ENCODE measurements at places on chromosomes 5 and 9.
A peak's percentile ranks its signal among the peaks of the same experiment; 100 is the strongest.

GRCh38 chr5:84260939-84261338 is 123.7 kb downstream of the EDIL3 start:
- no peak for DNase-seq

- no peak for DNase-seq
Measured at GRCh38 chr5:98518754-98519153, 254.7 kb upstream of the RGMB start.

GRCh38 chr9:109903515-109904138 is 123.6 kb downstream of the PALM2AKAP2 start:
- peak; percentile 38 for DNase-seq

- no peak for DNase-seq
Measured at GRCh38 chr5:161183559-161183958, 331.5 kb upstream of the ATP10B start.

DNA sequence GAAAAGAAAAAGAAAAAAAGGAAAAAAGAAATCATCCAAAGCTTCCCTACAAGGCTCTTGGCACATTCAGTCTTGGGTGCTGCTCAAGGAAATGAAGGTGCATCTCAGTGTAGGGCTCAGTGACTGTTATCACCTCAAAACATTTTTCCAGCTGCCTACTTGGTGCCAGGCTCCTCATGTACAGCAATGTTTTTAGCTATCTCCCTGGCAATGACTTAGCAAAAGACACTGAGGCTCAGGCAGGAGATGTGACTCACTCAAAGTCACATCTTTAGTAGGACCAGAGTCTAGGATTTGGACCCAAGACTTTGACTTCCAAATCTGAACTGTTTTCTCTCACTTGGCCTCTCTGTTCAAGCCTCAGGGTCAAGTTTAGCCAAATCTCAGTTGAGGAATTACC is 264.2 kb downstream of the CRB2 start:
- no peak for DNase-seq

- DNase-seq = no peak
Measured at GRCh38 chr9:120711841-120712538, 2.3 kb downstream of the MEGF9 start.

- DNase-seq = no peak
Measured at GRCh38 chr9:88567870-88568269, 32.9 kb downstream of the NXNL2 start.

GRCh38 chr9:71962328-71962727 is 50.9 kb downstream of the C9orf85 start:
- no peak for DNase-seq

GRCh38 chr5:10111571-10111970 is 138.1 kb downstream of the ATPSCKMT start:
- DNase-seq = no peak

DNA sequence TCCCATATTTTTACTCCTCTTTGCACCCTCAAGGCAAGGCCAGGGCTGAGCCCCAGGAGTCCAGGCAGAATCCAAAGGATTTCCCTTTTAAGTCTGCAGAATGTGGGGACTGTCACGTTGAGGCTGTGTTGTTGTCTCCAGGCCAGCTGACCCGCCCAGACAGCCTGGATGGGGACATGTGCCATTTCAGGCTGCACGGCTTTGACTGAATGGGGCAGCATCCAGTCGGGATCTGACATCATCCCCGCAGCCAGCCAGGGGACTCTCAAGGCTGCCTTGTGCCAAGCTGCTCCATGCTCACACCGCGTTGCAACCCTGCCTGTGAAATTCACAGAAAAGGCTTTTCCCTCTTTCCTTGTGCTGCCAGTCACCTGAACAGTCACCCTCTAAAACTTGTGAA is 2.2 kb upstream of the ZNF366 start:
- DNase-seq = no peak

DNA sequence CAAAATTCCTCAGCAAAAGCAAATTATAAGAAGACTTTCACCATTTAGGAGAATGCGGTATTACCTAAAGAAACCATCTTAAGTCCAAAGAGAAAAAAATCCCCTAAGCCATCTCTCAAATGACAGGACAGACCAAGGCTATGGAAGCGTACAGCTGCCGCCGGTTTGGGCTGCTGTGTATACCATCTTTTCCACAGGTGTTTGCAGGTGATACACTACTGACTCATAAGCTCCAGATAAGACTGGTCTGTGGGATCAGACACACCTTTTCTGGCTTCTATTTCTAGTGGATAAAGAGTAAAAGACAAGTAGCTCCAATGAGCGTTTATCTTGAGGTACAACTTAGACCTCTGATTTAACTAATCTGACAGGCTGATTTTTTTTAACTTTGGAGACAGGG is 7.7 kb downstream of the CDKN2AIPNL start:
- no peak for DNase-seq

GRCh38 chr9:98455256-98456155 is 200.1 kb upstream of the TBC1D2 start:
- DNase-seq = no peak

- no peak for DNase-seq
Measured at GRCh38 chr9:8917956-8918739, 1118.6 kb upstream of the DMAC1 start.

- no peak for DNase-seq
Measured at GRCh38 chr9:128825923-128826700, 3.5 kb downstream of the SPOUT1 start.

GRCh38 chr9:76877961-76878360 is 28.0 kb downstream of the PRUNE2 start:
- DNase-seq = no peak

GRCh38 chr5:1262381-1262780 is 32.5 kb downstream of the TERT start:
- no peak for DNase-seq

- no peak for DNase-seq
Measured at GRCh38 chr9:26561928-26562327, 330.7 kb downstream of the CAAP1 start.

DNA sequence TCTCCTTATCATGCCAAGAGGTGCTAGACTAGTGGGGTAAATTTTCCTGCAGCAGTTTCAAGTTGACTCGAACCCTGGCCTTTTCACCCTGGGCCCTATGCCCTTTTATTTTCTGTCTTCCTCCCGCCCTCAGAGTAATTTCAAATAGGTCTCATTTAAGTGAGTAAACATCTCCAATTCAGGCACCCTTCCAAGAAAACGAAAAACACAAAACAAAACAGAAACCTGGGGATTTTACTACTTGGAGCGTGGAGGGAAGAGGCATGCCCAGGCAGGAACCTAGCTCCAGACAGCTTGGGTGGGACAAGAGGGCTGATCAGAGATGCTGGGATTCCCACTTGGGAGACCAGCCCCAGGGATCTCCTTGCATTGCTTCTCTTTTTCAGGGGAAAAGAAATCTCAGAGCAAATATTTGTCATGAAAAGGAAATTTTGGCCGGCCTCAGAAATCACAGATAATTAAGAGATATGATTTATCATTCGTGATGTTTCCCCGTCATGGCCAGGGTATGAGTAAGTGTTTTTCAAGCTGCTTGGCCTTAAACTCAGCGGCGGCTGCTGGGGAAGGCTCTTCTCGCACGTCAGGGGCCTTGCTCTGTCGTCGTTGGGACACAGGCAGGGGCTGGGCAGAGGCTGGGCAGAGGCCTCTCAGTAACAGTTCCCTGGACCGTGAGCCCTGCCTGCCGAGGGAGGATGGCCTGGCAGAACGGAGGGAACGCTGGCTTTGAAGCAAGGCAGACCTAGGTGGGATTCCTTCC is 248.6 kb upstream of the KLF4 start:
- no peak for DNase-seq

- peak; percentile 34 for DNase-seq
Measured at GRCh38 chr9:136847088-136847825, 2.0 kb upstream of the PHPT1 start.

DNA sequence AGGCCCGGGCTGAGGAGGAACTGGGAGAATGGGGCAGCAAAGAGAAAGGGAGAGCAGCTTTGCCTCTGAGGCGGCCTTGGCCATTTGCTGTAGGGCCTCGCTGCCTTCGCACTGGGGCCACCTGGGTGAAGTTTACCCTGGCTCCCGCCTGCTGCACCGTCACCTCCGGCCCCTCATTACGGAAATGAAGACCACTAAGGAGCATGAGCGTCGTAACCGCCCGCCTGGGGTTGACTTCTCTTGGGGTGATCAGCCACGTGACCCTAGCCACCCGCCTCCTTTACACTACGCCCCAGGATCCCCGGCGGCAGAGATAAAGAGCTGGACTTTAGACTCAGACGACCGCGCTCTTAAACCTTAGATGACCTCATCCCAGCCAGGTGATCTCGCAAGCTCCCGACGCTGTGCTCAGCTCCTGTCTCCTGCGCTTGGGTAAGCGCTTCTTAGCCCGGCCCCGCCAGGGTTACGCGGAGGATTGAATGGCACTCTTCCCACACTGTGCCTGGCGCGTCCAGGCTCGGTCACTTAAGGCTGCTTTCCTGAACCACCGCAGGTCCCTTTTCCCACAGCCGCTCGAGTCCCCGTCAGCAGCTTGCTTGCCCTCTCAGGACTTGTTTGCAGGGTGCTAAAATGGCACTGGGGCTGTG is 107.9 kb upstream of the LARP1 start:
- DNase-seq = no peak

DNA sequence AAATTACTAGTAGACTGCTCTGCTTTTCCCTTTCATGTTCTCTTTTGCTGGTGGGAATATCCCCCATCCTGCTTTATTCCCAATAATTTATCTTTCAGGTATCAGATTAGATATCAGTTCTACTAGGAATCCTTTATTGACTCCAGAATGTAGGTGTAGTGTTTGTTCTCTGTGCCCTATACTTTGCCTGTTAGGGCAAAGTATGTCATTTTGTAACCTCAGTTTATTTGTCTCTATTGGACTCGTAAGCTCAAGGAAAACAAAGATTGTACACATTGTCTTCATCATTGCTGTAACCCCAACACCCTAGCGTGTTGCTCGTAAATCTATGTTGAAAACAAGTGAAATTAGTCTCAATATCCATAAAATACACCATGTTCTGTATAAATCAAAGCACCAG is 190.5 kb downstream of the COMMD10 start:
- DNase-seq = no peak

- DNase-seq = no peak
Measured at GRCh38 chr5:9051779-9052178, 494.1 kb downstream of the SEMA5A start.

DNA sequence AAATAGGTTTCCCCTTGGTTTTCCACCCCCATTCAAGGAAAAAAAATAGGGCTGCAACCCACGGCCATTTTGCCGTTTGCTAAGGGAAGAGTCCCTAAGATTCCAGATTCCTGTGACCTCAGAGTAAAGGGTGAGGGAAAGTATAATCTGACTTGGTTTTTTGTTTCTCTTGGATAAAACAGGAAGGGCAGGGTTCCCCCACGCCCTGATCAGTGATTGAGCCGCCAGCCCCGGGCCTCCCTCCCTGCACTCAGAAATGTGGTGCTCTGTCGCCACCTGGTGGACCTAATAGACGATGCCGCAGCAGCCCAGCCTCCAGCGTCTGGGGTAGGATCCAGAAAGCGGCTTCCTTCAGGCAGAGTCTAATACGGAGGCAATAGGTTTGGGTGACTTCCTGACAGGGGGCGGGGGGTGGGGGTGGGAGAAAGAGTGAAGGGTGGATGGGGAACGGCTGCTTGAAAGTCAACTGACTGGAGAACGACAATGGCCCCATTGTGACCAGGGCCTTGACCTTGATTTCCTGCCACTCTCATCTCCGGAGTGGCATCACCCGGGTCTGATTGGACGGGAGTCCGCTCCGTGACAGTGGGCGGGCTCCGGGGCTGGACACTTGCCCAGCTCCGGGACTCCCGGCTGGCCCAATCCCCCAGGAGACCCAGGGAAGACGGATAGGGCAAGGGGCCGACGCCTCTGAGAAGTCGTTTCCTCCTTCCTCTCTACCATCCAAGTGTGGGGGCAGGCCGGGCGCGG is 17.8 kb upstream of the CYSTM1 start:
- DNase-seq = peak; percentile 83

DNA sequence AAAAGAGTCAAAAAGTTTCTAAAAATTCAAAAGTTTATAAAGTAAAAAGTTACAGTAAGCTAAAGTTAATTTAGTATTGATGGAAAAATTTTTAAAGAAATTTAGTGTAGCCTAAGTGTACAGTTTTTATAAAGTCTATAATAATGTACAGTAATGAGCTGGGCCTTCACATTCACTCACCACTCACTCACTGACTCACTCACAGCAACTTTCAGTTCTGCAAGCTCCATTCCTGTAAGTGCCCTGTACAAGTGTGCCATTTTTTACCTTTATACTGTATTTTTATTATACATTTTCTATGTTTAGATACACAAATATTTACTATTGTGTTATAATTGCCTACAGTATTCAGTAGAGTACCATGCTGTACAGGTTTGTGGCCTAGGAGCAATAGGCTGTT is 239.5 kb upstream of the MAP3K1 start:
- no peak for DNase-seq

GRCh38 chr5:68273717-68274409 is 58.3 kb downstream of the PIK3R1 start:
- DNase-seq = no peak

- no peak for DNase-seq
Measured at GRCh38 chr5:93621327-93621798, 38.3 kb downstream of the NR2F1 start.

- no peak for DNase-seq
Measured at GRCh38 chr5:96905864-96906263, 29.6 kb downstream of the ERAP2 start.

DNA sequence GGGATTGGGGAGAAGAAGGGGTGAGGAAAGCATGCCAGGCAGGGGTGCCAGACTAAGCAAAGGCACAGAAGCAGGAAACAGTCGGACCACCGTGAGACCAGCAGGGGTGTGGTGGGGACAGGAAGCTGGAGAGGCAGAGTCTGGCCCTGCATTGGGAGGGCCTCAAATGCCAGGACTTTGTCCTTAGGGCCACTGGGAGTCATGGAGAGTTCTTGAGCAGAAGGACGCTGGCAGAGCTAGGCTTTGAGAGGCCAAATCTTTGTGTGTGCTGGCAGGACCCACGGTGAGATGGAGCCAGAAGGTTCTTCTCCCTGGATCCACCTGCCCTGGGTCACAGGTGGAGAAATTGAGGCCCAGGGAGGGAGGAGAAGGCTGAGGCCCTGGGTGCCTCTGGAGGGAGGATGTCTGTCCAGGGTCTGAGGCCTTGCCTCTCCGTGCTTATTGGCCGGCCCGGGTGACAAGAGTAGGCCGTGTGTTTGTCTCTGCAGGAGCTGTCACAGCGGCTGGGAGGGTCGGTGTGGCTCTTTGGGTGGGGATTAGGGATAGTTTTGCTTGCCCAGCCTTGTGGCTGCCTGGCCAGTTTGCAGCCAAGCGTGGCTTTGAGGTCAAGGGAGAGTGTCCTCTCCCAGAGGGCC is 1.8 kb upstream of the ENG start:
- no peak for DNase-seq

DNA sequence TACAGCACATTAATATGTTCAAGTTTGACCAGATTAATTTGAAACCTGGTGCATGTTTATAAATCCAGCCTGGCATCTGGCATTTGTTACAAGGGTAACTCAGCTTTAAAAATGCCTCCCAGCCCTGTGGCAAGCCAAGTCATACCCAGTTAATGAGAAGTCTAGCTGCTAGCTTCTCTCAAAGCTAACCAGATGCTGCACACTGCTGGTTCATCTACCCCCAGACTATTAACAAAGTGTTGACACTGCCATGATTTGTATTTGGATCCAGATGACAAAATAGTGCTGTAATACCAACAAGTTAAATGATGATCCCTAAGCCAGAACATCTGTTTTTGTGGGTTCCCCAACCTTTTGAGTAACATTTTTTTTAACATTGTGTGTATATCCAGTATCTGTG is 573.7 kb upstream of the DAB2 start:
- no peak for DNase-seq

- DNase-seq = no peak
Measured at GRCh38 chr5:55904152-55904551, 53.0 kb downstream of the IL31RA start.

All from stimulated activated CD4-positive, alpha-beta T cell treated with anti-CD3 and anti-CD28 coated beads, TNF-alpha, amount 100 ng/mL, for 24 hours (primary cell).